ENCODE measurements at places on chromosomes 6 and 20. TPM values are rescaled to one million over a fixed set of nuclear protein-coding genes. Genes with fewer than 3 reads are reported as not detected.

The SLC52A3 gene
- total RNA-seq: not detected

The NEU1 gene
- total RNA-seq: 63.8 TPM

The MCCD1 gene
- not detected for total RNA-seq

The ULBP3 gene
- 6.1 TPM for total RNA-seq

The TCF15 gene
- total RNA-seq: 0.28 TPM

The GPX6 gene
- not detected for total RNA-seq

The PIM1 gene
- total RNA-seq: 11.3 TPM

The ARMC2 gene
- 9.2 TPM for total RNA-seq

The LGSN gene
- total RNA-seq: not detected

The SIRPG gene
- total RNA-seq: not detected

The SLC12A5 gene
- 1.9 TPM for total RNA-seq

The TFAP2A gene
- 26.6 TPM for total RNA-seq

The DST gene
- total RNA-seq: 160 TPM

The FABP7 gene
- total RNA-seq: not detected

The HLA-DRB1 gene
- total RNA-seq: not detected

The GNAS-AS1 gene
- total RNA-seq: 1.1 TPM

The JAG1 gene
- 510 TPM for total RNA-seq

The RNF146 gene
- total RNA-seq: 48.1 TPM

The BEND6 gene
- 10.9 TPM for total RNA-seq

The F13A1 gene
- total RNA-seq: 2.7 TPM

The OR2B6 gene
- total RNA-seq: not detected

The POU3F2 gene
- total RNA-seq: not detected

The OXT gene
- not detected for total RNA-seq

The CDSN gene
- total RNA-seq: not detected

The GUCA1A gene
- total RNA-seq: not detected

The SEL1L2 gene
- total RNA-seq: not detected

The GJA10 gene
- total RNA-seq: not detected

The HSPA12B gene
- total RNA-seq: 0.26 TPM

The BTNL2 gene
- total RNA-seq: not detected

The OPN5 gene
- not detected for total RNA-seq

The MYB gene
- 0.13 TPM for total RNA-seq

The CNBD2 gene
- 1.6 TPM for total RNA-seq

The WFDC10B gene
- not detected for total RNA-seq

The DAAM2 gene
- total RNA-seq: 137 TPM

The EFCAB8 gene
- total RNA-seq: 0.51 TPM

The ADGRF5 gene
- total RNA-seq: not detected

The SLC22A3 gene
- 1.4 TPM for total RNA-seq

The LY6G5B gene
- total RNA-seq: 10.2 TPM

The C20orf202 gene
- total RNA-seq: not detected

The ZNF217 gene
- 26.9 TPM for total RNA-seq

The ATP9A gene
- 43.4 TPM for total RNA-seq

The MACROD2 gene
- 3.2 TPM for total RNA-seq

The TRIM31 gene
- not detected for total RNA-seq

The WFDC10A gene
- not detected for total RNA-seq

The SPATA2 gene
- total RNA-seq: 6.5 TPM

The BPIFB4 gene
- total RNA-seq: not detected

The OSER1 gene
- total RNA-seq: 31.5 TPM

The IL17F gene
- total RNA-seq: not detected

The SCRT2 gene
- total RNA-seq: not detected

The PNPLA1 gene
- not detected for total RNA-seq

The KCNQ5 gene
- 4.1 TPM for total RNA-seq

The ADGRB3 gene
- 1.5 TPM for total RNA-seq

The LAMA5 gene
- total RNA-seq: 355 TPM

The RSPO3 gene
- 0.21 TPM for total RNA-seq

The BMP5 gene
- total RNA-seq: not detected

The ADGRF4 gene
- total RNA-seq: not detected

The CCR6 gene
- total RNA-seq: not detected

The PLCB1 gene
- total RNA-seq: 10.8 TPM

The ABCC10 gene
- total RNA-seq: 43.1 TPM

Data from chondrocyte (in vitro differentiated cells).